ENCODE measurements at places on chromosomes 12 and 14.

- no peak for DNase-seq
Measured at GRCh38 chr12:117060929-117061305, 38.3 kb downstream of the TESC start.

DNA sequence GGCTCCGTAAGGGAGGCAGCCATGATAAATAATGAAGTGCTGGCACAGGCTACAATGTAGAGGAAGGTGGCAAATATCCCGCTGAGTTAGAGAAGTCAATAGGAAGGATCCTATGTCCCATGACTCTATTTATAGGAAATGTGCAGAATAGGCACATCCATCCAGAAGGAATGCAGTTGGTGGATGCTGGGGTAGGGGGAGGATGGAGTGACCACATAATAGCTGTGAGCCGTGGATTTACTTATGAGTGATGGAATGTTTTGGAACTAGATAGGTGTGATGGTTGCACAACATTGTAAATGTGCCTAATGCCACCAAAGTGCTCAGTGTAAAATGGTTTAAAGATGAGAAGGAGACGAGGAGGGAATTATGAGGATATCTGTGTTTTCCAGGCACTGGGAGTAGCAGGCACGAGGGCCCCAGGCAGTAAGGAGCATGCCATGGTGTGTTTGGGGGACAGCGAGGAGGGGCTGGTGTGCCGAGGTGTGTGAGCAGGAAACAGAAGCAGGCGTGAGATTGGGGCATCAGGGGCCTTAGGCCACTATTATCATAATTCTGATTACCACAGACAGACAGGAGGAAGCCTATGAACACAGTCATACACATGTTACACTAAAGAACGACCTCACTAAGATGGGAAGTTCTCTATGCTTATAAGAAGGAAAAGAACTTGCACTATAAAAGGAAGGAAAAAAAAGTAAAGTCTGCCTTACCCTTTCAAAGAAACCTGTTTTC, 837.3 kb upstream of the TMEM132C start:
- no peak for DNase-seq

DNA sequence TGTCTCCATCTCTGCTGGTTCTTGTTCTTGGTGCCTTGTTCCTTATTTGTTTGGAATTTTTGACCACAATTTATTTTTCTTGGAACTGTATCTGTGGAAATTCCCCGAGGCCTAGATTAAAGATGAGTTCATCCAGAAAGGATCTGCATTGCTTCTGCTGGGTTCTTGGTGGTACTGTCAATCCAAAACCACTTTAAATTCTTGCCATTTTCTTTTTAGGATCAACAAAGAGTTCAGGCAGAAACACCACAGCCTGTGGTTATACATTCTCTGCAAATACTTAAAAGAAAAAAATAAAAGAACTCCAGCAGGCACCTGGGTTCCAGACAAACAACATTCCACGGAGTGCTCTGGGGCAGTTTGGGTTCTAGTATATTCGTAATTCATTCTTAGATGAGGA, 6.0 kb upstream of the VAMP1 start:
- DNase-seq = peak; percentile 97

DNA sequence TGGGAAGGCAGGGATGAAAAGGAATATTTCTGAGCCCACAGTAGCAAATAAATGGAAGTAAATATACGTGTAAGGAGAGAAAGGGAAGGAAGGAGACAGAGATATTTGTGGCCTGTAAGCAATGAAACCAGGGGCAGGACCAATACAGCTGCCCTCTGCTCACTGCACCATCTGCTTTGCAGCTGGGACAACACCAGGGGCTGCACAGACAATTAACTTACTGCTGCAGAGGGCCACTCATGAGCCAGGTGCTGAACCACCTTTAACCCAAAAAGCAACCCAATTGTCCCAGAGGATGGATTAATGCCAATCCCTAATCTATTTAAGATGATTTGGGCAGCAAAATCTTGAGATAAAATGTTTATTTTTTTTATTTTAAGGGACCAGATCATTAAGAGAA, 30.6 kb upstream of the TMX1 start:
- no peak for DNase-seq

DNA sequence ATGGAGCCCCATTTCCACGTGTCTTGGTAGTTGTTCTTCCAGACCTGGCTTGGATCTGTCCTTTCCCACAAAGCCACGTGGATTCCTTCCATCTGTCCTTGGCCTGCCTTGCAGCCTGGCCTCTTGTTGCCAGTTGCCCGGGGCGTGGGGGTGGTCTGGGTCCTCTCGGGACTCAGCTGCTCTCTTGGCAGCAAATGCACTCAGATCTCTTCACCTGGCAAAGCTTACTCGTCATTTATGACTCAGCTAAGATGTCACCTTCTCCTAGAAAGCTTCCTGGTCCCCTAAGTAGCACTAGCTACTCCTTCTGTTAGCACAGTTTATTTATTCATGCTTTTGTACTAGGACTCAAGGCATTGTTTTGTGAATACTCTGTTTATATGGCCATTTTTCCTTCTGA, 13.6 kb downstream of the PLEKHG3 start:
- DNase-seq = no peak

GRCh38 chr12:12357719-12358461, 1.0 kb downstream of the BORCS5 start:
- DNase-seq = no peak

- no peak for DNase-seq
Measured at GRCh38 chr14:91021991-91022621, 38.3 kb downstream of the RPS6KA5 start.

DNA sequence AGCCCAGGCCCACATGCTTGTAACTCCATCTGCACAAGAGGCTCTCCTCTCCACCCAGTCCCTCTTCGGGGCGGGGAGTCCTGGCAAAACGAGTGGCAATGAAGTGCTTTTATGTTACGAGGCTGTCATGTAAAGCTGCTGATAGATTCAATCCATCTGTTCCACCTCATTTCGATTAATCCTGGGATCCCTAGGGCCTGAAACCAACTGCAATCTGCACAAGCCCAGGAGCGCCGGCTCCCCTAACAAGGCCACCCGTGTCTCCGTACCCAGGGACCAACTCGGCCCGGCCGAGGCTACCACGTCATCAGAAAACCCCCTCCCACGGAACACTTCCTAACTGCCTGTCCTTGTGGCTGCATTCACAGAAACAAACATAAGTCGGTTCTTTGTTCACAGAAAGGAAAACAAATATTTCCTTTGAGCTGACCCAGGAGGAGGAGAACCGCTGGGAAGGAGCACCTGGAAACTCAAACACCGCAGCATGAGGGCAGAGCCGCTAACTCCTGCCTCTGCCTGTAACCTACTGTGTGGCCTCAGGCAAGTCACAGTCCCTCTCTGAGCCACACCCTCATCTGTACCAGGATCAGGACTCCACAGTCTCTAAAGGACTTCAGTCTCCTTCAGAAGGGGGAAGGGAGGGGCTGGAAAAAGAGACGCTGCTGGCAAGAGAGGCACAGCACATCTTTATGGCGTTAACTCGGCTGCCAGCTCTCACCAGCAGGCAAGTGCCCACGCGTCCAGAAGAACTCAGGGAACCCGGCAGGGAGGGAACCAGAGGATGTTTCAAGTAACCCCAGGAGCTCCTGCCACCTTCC, 47.8 kb downstream of the CCDC88C start:
- no peak for DNase-seq

DNA sequence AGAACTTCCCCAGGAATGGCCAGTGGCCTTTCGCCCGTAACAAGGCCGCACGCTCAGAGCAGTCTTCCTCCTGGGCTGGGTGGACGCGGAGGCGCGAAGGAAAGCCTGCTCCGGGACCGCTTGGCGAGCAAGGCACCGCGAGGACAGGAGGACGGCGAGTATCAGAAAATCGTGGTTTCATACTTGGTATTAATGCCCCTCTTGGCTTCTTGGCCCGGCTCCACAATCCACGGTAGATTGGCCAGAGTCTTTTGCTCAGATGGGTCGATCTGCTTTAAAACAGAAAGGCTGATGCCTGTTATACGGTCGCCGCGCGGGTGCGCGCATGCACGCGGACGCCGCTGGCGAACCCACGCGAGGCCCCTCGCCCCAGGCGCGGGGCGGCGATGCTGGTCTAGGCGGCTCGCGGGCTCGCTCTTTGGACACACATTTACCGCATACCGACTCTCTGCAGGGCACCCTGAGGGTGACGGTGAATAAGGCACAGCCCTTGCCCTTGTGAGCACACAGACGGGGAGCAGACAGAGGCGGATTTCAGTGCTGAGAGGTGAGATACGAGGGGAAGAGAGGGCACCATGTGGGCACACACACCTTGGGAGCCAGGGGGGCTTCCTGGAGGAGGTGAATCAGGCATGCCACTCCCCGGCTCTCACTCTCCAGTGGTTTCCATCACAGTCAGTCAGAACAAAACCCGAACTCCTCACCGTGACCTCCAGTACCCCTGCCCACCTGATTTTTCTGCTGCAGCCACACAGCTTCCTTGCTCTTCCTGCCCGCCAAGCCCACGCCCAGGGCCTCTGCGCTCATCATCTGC, 100.7 kb downstream of the APAF1 start:
- DNase-seq = peak; percentile 24

DNA sequence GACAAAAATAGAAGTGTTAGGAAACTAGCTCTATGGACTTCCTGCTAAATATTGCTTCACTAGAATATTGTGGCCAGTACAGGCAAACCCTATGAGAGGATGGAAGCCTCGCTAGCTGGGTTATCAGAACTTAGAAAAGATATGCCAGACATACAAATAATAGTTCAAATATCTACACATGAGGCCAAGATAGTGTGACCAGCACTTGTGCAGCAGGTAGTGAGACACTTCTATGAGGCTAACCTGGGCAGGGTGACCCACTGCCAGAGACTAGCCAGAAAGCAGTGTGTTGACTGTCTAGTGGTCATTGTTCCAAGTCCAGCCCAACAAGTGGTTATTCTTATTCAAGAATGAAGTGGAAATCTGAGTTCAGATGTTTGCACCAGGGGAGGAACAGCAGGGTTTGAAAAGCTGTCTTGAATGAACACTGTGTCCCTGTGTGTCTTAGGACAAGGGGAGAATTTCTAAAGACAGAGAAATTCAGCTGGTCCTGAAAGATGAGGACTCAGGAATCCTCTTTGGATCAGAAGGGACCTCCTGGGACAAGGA, 16.3 kb downstream of the TSPAN8 start:
- no peak for DNase-seq
